ENCODE measurements at places on chromosomes 11 and 22.

DNA sequence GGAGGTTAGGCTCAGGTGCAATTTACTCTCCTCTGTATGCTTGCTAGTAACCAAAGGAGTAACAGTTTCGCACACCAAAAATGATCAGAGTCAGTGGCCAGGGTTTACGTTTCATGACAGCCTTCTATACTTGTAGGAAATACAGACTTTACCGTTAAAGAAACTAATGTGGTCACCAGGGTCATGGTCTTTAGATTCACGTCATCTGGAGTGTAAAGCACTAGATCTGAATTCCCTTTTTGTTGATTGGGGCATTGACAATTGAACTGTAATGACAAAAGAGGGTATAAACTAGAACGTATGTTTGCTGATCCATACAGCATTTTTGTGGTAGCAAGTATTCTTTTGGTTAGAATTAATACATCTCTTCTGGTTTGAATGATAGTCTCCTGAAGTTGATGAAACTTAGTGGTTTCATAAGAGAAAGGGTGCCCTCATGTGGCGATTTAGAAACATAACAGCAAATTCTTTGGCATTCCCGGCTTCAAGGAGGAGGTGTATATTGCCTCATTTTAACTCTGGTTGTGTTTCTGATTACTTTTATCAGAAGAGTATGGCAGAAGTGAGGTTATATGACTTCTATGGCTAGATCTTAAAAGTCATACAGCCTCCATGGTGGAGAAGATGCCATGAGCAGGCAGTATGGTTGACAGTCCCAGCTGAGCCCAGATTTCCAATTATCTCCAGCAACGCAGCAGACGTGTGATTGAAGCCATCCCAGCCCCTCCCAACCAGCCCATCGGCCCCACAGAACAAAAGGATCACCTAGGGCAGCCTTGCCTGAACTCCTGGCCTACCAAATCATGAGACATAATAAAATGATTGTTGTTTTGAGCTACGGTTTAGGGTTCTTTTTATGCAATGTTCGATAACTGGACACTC is 35.1 kb downstream of the MMP7 start:
- DNase-seq, result peak; percentile 89

- DNase-seq, result no peak
These were observed 3.2 kb upstream of the GNAZ start for GRCh38 chr22:23067023-23067650.

DNA sequence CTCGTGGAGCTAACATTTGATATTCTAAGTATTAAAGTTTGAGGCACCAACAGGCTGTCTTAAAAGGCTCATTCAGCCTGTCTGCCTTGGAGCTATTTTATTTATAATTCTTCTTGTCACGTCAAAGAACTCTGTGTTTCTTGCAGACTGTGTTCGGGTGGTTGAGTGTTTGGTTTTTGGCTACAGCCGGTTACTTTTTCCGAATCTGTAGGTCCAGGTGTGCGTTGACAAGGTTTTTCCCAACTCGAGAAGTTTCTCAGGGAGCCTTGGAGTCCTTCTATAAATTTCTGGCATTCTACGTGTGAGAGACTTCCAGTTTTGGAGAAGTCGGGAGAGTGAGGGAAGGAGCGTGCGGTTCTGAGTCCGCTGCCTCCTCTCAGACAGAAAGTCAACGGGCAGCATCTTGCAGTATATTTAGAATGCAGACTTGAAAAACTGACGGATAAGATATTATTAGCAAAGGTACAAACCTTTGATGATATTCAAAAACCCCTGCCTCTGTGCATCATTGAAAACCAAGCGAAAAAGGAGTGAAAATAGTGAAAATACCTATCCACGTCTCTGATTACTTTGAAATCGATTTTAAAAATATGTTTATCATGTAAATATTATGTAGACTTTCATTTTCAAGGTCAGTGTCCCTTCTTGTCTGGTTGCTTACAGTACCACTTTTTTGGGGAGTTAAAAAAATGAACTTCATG is 85.2 kb upstream of the PPARA start:
- no peak for DNase-seq

DNA sequence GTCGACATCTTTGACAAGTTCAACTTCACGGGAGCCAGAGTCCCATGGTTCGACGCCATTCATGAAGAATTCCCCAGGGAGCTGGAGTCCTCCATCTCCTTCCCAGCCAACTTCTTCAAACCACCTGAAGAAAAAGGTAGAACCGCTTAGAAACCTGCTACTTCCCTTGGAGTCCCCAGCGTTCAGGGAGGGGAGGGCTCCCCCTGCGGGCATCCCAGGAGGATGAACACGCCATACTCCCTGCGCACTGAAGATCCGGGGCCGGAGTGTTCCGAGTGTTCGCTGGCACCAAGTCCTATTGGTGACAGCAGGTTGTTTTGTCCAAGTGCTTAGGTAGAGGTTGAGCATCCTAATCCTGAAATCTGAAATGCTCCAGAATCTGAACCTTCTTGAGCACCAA is 51.7 kb upstream of the PRODH start:
- DNase-seq, result no peak

DNA sequence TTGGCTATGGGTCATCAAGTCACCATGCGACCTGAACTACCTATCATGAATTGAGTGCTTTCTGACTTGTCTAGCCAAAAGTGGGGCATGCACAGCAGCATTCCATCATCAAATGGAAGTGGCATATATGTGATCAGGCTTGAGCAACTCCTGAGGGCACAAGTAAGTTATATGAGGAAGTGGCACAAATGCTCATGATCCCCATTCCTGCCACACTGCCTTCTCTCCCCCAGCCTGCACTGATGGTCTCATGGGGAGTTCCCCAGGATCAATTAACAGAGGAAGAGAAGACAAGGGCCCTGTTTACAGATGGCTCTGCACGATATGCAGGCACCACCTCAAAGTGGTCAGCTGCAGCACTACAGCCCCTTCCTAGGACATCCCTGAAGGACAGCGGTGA is 21.8 kb downstream of the MS4A4E start:
- no peak for DNase-seq

GRCh38 chr11:9982796-9983579 is 311.0 kb downstream of the SBF2 start:
- no peak for DNase-seq

DNA sequence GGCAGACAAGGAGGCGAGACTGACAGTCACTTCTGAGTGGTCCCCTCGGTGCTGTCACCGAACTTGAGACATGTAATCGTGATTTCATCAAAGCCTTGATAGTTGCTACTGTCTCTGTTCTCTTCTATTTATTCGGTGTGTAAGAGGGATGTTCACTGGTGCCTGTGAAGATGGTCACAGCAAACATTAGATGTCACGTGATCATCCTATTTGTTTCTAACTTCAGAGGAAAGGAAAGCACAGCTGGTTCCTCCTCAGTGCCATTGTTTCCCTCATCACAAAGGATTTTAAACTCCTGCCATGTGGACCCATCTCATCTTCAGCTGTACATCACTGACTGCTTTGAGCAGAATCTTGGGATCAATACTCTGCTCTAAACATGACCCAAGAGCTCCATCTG is 73.1 kb upstream of the CLMP start:
- DNase-seq, result no peak

GRCh38 chr11:48105096-48105990 is 111.3 kb upstream of the OR4B1 start:
- no peak for DNase-seq

DNA sequence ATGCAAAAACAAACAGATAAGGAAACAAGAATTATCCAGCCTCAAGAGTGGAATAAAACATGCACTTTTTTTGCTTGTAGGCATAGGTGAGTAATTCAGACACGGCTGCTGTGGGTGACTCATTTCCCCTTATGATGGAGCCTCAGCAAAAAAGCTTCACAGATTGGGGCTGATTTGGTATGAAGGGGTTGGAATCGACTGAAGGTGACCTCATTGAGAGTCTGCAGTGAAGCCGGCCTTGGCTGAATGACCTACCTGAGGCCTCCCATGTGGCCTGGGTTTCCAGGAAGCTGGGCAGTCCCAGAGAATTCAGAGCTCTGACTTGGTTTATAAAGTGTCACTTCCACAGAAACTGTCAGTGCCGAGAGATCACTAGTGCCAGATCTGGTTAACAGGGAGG is 34.2 kb upstream of the VPREB1 start:
- DNase-seq, result peak; percentile 91

DNA sequence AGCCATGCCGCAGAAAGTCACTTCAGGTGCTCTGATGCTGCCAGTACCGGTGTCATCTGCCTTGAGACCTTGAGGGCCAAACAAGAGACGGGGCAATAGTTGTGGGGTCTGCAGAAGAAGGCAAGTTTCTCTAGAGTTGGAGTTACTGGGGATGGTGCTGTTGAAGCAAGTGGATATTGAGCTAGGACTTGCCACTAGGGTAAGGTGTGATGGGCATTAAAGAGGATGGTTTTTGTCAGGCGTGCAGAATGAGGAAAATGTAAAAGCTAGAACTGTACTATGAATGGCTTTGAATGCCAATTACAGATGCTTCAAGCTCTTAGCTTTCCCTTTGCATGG is 61.6 kb downstream of the TNRC6B start:
- DNase-seq, result no peak

- DNase-seq, result no peak
These were observed 3.6 kb upstream of the APOBEC3A start for GRCh38 chr22:38953577-38954413.

GRCh38 chr11:83674102-83674896 is 388.1 kb upstream of the CCDC90B start:
- DNase-seq, result no peak

GRCh38 chr22:46900549-46900948 is 138.1 kb downstream of the TBC1D22A start:
- no peak for DNase-seq

- no peak for DNase-seq
These were observed 170.4 kb downstream of the MAML2 start for GRCh38 chr11:96172604-96173003.

- DNase-seq, result peak; percentile 29
These were observed 32.1 kb upstream of the GNB1L start for GRCh38 chr22:19886605-19887255.

- DNase-seq, result no peak
These were observed 108.1 kb downstream of the TSPAN18 start for GRCh38 chr11:44834846-44835245.

GRCh38 chr11:1777737-1778136 is 14.0 kb upstream of the CTSD start:
- DNase-seq, result no peak

DNA sequence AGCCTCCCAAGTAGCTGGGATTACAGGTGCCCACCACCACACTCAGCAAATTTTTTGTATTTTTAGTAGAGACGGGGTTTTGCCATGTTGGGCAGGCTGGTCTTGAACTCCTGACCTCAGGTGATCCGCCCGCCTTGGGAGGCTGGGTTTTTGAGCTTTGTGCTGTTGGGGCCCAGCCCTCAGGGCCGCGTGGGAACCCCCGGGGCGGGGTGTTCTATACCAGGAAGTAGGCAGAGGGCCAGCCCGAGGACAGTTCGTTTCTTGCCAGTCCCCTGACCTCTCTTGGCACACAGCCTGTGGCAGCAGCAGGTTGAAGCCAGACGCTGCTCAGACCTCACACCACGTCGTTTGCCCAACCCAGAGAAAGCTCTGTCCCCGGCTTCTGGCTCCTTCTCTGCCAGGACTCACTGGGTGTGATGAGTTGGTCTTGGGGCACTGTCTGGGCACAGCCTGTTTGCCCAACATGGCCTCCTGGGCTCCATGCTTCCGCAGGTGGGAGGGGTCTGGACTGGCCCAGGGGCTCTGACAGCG is 24.9 kb upstream of the CHKA start:
- DNase-seq, result no peak

- peak; percentile 37 for DNase-seq
These were observed 13.5 kb downstream of the SCN3B start for GRCh38 chr11:123640677-123641494.

DNA sequence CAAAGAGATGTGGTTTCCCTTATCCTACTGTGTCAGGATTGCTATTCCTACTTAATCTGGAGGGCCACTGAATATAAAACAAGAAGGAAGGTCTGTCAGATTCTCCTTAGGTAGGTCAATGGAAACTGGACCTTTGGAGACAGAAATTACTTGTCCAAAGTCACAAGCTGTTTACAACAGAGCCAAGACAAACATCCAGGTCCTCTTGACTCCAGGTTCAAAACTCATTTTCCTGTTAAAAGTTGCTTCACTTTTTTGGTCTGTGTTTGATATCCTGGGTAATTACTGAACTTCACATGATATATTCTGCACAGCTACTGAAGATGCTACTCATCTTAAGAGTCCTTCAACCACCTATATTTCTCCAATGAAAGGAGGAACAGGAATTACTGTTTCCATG is 81.2 kb upstream of the ARHGAP32 start:
- DNase-seq, result no peak

DNA sequence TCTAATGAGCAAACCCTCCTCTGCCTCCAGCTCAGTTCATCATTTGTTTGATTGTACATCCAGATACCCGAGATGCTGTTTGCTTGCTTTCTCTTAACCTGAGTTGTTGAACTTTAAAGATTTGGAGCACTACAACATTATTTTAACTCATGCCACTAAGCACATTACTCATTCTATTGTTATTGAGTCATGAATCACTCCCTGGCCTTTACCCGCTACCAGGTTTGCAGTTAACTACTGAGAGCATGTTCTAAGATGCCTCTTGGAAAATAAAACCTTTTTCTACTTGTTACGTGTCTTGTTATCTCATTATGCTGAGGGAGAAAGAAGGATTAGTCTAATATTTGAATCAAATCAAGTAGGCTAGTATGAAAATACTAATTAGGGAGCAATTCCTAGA is 720.6 kb upstream of the ANO5 start:
- peak; percentile 38 for DNase-seq

- no peak for DNase-seq
These were observed 10.1 kb downstream of the SLC5A4 start for GRCh38 chr22:32245042-32245441.

DNA sequence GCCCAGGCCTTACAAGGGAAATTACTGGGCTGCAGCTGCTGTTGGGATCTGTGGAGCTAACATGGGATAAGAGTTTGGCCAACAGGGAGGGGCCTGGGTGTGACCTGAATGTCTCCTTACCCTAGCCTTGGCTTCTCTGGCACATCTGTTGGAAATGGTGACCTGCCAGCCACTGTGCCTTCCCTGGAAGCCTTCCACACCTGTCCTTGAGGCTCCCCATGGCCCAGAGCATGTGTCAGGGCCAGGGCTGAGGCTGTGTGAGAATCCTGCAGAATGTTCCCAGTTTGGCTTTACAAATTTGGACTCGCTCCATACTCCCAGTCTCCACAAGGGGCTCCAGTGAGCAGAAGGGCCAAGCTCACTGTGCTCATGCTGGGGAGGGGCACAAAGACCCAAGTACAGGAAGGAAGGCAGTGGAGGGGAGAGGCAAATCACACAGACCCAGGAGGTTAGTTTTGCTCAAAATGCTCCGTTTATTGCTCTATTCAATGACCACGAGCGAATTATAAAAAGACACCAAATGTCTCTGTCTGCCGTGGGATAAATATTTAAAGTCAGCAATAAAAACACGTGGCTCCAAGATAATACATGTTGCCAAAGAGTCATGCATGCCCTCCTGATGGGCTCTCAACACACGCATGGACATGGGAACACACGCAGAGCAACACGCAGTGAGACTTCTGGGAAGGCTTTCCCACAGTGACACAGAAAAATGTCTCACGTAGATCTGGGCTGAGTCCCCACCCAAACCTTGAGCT is 1.7 kb upstream of the IGSF22 start:
- DNase-seq, result peak; percentile 42

GRCh38 chr11:2268729-2269600 is 1.4 kb downstream of the ASCL2 start:
- DNase-seq, result peak; percentile 44

- no peak for DNase-seq
These were observed 33.7 kb downstream of the PPFIA1 start for GRCh38 chr11:70304208-70304603.

- no peak for DNase-seq
These were observed 908.5 kb downstream of the BRD1 start for GRCh38 chr22:48919187-48919590.

- peak; percentile 92 for DNase-seq
These were observed 205.6 kb downstream of the DDX10 start for GRCh38 chr11:108870373-108871020.
